Trophoblast cell (in vitro differentiated cells and primary cell): ENCODE measurements at places on chromosomes 5 and 9.

- peak; percentile 93 for DNase-seq
Measured at GRCh38 chr5:116947691-116948528, 373.3 kb upstream of the SEMA6A start.

DNA sequence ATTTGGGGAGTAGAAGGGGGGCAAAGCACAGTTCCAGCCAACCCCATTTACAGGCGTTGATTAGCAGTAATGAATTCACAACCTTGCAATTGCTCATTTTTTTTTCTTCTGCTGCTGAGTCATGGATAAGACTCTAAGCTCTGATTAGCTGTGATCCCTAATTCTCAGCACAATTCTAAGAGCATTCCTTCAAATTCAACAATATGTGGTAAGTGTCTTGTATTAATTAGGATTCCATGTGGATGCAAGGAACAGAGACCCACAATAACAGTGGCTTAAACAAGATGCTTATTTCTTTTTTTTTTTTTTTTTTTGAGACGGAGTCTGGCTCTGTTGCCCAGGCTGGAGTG, 133.4 kb downstream of the PALM2AKAP2 start:
- peak; percentile 55 for DNase-seq

GRCh38 chr9:17075758-17076485, 58.9 kb upstream of the CNTLN start:
- DNase-seq: peak; percentile 13

GRCh38 chr5:155898284-155898683, 428.7 kb upstream of the SGCD start:
- no peak for DNase-seq

DNA sequence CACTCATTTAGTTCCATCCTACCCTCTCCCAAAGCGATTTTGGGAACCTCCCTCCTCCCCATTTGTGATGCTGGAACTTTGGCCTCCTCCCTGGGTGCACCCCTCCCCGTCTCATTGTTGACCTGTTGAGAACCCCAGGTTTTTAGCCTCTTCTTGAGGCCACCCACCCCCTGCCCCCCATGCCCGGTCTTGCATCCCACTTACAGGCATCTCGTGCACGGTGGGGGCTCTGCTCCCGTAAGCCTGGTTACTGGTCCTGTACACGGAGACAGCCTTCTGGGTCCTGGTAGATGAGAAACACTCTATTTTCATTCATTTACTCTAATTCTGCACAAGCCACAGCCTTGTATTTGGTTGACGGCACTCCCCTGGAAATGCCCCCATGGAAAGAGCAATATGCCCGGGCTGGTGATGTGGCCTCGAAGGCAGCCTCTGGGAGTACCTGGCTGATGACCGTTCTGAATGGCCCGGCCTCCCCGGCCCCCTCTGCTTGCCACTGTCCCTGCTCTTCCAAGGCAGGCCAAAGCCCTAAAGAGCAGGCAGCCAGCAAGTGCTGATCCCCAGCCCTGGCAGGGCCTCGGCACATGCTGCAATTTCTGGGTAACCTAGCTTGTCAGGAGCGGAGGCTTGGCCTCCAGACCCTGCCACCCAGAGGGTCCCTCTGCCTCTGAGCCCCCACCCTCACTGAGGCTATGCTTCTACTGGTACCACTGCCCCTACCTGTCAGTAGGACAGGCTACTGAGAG, 1.9 kb upstream of the MRPS2 start:
- no peak for DNase-seq

GRCh38 chr9:114474425-114474824, 30.8 kb downstream of the WHRN start:
- DNase-seq: no peak

- no peak for DNase-seq
Measured at GRCh38 chr9:79719021-79719420, 147.3 kb downstream of the TLE4 start.

DNA sequence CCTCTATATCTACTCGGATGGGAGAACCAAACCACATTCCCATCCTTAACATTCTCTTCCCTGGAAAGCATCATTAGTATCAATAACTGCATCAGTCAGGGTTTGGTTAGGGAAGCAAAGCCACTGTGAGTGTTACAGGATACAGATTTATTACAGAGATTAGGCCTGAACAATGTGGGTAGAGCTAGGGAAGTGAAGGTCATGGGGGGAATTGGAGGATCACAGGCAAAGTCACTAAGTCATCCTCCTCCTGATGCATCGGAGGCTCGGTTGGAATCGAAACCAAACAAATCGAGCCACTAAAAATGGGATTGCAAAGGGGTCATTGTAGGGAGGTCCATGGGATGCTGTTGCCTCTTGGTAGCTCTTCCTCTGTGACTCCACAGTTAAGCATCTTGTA, 61.8 kb upstream of the ZBTB43 start:
- DNase-seq: no peak

DNA sequence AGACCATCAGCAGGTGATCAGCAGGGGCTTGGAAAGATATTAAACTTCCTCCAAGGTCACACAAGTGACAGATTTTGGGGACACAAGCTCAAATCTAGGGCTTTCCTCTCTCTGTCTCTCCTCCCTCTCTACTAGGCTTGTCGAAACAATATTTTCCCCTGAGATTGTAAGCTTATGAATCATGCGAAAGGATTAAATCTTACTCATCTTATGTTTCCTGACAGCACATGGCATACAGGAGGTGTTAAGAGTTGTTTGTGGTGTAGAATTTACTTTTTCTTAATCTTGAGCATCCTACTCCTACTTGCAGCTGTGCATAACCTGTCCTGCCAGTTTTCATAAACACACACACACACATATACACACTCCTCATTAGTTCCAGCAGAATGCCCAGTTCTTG, 186.3 kb downstream of the MARCHF11 start:
- no peak for DNase-seq

DNA sequence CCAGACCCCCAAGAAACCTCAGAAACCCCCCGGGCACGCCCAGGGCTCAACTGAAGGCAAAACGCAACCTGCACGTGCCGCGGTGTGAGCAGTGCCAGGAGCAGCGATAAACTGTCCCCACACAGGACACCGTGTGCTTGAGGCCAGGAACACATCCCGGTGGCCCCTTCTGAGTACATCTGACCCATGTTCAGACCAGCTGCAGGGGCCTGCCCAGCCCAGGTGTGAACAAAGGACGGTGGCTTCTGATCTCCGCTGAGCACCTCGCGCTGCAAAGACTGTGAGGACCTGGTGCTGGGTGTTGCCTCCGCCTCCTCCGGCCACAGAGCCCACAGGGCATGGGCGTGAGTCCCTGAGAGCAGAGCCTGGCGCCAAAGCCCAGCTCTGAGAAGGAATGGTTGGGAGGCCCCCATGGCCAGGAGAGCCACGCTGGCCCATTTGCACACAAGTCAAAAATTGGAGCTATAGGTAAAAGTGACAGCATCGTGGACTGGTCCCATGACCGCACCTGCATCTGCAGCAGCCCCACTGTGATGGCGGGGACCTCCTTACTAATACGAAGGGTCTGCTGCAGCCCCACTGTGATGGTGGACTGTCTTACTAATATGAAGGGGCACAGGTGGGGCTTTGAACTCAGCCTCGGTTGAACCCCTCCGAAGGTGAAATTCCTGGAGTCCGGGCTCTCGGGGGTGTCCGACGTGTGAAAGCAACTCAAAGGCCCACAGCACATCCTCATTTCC, 31.5 kb downstream of the NDUFS6 start:
- no peak for DNase-seq

DNA sequence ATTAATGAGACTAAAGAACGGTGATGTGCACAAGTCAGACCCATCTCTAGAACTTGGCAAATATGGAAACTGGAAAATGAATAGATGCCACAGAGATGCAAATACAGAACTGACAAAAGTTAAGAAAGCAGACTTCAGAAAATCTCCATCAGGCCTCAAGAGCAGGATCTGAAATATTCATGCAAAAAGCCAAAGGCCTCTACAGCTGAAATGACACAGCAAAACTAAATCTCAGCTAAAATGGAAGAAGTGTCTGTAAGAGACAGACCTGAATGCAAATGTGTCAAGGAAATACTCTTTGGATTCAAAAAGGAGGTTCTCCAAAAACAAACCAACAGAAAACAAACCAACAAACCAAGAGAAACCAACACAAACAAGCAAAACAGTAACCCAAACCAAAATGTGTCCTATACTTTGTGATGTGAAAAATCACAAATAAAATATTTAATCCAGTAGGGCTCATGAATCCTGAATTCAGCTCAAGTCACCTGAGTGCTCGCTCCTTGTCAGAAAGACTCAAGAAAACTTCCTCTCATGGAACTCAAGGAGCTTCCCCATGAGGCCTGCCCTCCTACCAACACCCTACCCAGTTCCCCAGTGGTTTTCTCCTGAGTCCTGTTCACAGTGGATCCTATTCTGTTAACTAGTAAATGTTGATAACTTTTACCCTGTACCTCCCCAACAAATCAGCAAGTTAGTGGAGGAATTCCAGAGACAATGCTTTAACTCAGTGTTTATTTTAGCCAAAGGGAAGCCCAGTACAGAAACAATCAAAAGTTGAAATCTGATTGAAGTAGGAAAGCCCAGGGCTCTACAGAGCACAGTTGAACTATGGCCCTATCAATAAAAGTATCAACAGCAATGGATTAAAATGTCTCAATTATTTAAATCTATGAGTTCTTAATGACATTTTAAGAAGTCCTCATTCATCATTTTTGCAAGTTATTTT, 14.6 kb downstream of the MRPS27 start:
- no peak for DNase-seq

DNA sequence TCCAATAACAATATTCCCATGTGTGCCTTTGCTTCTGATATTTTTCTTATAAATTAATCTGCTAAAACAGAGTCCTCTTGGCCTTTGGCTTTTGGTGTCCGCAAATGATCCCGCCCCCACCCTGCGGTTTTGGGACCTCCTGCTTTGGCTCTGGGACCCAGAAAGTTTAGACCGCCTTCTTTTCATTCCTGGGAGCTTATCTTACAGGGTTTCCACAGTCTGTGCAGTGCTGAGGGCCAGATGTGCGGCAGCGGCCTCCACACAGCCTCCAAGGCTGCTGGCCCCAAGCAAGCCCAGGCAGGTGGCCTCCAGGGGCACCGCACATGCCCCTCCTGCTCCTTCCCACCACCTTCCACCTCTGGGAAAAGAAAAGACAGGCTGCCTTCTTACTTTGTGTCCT, 191.5 kb downstream of the ERCC6L2 start:
- no peak for DNase-seq

DNA sequence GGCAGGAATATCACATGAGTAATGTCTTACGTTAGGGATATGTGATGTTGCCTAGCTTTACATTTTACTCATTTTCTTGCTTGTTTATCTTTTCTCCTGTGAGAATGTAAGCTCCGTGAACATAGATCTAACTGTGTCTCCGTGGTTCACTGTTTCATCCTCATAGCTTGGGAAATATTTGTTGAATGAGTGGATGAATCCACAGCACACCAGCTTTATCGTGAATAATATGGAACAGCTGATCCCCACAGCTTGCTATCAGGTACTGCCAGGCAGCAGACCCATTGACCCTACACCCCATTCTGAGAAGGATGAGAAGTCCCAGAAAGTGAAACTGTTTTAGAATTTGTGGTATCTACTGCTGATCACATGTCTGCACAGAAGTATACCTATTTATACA, 106.8 kb upstream of the FBN2 start:
- peak; percentile 32 for DNase-seq

DNA sequence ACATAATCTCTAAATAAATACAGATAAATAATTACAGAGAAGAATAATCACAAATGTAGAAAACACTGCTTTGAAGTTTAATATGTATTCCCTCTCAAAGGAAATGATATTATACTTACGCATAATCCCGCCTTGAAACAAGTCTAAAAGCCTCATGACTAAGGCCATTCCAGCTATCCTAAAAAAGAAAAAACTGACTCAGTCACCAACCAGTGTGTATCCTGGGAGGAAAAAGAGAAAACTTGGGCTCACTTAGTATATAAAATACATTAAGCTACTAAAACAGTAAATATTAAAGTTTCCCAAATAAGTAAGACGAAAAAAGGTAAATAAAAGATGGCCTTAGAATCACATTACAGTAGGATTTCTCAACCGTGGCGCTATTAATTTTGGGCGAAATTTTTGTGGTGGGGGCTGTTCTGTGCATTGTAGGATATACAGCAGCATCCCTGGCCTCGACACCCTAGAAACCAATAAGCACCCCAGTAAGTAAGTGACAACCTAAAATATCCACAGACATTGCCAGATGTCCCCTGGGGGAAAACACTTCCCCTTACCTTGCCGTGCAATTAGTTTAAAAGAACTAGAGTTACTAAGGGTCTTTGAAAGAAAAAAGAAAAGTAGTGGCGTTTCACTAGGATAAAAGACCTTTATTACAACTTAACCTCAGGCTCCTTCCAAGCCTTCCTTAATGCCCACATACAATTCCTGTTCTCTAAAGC, 1.1 kb downstream of the HSPA9 start:
- DNase-seq: no peak

GRCh38 chr9:97851446-97851883, 1.6 kb upstream of the FOXE1 start:
- no peak for DNase-seq

DNA sequence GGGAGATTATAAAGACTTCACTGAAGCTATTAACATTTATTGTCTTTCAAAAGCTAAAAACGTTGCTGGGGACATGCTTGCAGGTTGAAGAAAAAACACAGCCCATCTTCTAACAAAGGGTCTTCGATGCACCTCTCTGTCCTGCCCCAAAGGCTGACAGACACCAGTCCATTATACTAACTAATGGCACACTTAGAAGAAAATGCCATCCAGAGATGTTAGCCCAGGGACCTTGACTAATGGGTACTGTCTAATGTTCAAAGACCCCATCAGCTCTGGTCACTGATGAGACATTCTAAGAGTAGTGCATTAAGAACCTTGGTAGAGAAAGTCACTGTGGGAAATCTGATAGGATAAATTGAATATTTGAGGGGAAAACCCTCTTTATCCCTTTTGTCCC, 124.9 kb downstream of the EBF1 start:
- DNase-seq: no peak

DNA sequence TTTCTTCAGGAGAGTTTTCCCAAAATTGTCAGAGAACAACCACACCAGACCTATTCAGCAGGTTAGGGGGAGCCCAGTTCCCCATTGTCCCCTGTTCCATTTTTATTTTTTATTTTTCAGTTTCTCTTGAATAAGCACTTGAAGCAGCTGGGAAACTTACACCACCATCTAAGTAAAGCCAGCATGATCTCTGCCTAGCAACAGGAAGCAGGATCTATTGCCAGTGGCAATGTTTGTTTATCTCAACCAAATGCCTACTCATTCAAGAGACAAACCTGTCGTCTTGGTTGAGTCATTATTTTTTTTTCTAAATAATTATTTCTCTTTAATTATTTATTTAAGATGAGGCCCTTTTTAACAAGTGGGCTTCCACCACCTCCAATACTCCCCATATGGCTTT, 379.3 kb downstream of the PLK2 start:
- peak; percentile 86 for DNase-seq

GRCh38 chr5:108772626-108773025, 24.9 kb downstream of the FER start:
- DNase-seq: no peak

- no peak for DNase-seq
Measured at GRCh38 chr5:10599862-10600284, 36.0 kb downstream of the ANKRD33B start.
